ENCODE measurements at places on chromosomes 4 and X.

GRCh38 chr4:39363773-39364393 is 2.3 kb downstream of the RFC1 start:
- no peak for DNase-seq

- DNase-seq, result no peak
Measured at GRCh38 chr4:168592676-168593075, 95.8 kb downstream of the PALLD start.

DNA sequence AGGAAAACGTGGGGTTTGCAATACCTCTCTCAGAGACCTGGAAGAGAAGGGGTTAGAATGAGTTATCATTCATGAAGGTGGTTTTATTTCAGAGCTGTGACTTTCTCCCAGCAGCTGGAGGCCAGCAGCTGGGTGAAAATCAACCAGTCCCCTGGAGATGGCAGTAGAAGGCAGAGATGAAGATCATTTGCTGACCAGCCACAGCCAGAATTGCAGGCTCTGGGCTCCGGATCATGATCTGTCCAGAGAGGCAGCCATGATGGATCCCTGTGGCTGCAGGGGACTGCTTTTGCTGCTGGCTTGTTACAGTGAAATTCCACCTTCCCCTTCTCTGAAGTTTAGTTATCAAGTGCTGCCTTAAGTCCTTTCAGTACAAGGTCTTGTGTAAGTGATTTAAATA is 46.9 kb upstream of the TAB3 start:
- DNase-seq, result no peak

DNA sequence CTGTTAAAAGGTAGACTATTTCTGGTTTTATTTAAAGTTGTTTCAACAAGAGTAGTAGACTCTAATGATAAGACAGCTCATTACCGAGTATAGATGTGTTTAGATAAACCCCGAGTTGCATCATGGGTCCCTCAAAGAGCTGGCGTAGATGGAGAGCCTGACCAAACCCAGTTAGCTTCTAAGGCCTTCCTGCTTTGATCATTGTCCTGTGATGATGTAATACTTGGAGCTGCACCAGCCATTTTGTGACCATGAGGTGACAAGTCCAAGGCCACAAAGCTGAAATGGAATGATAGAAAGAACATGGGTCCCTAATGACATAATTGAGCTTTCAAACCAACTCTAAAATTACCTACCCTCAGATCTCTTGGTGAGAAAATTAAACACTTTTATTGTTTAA is 66.6 kb upstream of the TAB3 start:
- DNase-seq, result no peak

GRCh38 chr4:46254788-46255187 is 130.9 kb upstream of the GABRG1 start:
- DNase-seq, result no peak

DNA sequence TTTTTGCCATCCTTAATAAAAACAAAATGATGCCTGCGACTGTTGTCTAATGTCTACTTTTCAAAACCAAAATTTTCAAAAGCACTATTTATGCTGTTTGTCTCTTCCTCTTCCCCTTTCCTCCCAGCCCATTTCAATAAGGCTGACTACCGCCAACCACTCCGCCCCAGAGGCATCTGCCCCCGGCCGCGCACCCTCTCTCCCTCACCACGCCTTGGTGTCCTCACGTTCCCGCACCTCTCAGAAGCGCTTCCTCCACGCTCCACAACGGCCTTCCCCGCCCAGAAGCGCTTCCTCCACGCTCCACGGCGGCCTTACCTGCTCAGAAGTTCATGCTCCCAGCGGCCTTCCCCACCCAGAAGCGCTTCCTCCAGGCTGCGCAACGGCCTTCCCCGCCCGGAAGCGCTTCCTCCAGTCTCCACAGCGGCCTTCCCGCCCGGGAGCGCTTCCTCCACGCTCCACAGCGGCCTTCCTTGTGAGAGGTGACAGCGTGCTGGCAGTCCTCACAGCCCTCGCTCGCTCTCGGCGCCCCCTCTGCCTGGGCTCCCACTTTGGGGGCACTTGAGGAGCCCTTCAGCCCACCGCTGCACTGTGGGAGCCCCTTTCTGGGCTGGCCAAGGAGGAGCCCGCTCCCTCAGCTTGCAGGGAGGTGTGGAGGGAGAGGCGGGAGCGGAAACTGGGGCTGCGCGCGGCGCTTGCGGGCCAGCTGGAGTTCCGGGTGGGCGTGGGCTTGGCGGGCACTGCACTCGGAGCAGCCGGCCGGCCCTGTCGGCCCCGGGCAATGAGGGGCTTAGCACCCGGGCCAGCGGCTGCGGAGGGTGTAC is 490.4 kb upstream of the ZFP42 start:
- DNase-seq, result no peak

GRCh38 chr4:6916587-6917460 is 7.2 kb downstream of the TBC1D14 start:
- peak; percentile 36 for DNase-seq

DNA sequence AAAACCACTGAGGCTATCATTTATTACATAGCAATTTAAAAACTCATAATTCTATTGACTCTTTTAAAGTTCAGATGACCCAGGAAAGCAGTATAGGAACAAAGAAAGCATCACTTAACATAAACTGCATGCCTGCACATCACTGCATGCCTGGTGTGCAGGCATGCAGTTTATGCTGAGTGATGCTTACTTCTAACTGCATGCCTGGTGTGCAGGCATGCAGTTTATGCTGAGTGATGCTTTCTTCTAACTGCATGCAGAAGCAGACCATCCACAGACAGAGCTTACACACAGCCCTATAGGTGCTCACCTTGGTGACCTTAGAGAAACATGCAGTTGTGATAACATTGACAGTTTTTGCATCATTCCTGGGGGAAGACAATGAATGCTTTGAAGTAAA is 17.0 kb downstream of the SDAD1 start:
- no peak for DNase-seq

- DNase-seq, result no peak
Measured at GRCh38 chrX:53319614-53320542, 38.5 kb upstream of the IQSEC2 start.

GRCh38 chrX:146831994-146832393 is 17.4 kb upstream of the CXorf51A start:
- DNase-seq, result no peak

DNA sequence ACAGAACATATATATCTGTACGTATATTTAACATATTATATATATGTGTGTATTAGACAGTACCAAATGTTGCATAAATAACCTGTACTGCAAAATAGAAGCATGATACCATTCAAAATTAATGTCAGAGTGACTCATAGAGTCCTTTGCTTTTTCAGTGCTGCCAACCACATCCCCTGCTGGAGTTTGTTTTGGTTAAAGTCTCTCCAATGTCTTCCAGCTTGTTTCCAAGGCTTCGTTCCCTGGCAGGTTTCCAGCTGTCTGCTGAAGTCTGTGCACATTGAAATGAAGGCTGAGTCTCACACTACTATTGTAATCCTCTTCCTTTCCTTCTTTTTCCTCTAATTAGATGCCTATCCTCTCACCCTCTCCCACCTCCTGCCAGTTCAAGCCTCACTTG is 14.9 kb downstream of the NRK start:
- DNase-seq, result no peak

- no peak for DNase-seq
Measured at GRCh38 chr4:109067508-109068235, 234.8 kb downstream of the COL25A1 start.

- no peak for DNase-seq
Measured at GRCh38 chrX:42602566-42602965, 175.4 kb downstream of the PPP1R2C start.

GRCh38 chr4:154120690-154121345 is 331.9 kb upstream of the SFRP2 start:
- DNase-seq, result no peak

GRCh38 chr4:148044089-148044911 is 312.4 kb downstream of the ARHGAP10 start:
- DNase-seq, result no peak

DNA sequence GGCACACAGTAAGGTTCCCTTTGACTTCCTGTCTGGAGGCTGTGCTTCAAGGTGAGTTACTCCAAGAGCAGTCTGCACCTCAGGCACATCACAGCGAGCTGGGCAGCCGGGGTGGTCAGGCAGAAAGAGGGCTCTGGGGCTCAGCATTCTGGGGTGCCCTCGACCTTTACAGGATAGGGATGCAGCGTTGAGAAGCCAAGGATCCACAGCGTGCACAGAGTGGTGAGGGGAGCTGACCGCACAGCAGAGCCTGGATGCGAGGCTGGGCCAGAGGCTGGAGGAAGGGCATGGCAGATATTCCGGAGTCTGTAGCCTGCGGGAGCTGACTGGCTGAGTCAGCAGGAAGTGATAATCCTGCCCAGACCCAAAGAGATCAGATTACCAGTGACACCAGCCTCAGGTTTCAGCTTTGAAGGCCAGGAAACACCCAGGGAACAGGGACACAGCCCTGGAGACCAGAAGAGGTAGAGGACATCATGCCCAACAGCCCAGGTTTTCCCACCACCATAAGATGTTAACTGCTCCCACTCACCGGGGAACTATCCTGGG is 38.4 kb upstream of the PDLIM3 start:
- no peak for DNase-seq

GRCh38 chr4:48669086-48669485 is 111.0 kb downstream of the FRYL start:
- no peak for DNase-seq

GRCh38 chrX:87572901-87573300 is 55.3 kb downstream of the KLHL4 start:
- no peak for DNase-seq

DNA sequence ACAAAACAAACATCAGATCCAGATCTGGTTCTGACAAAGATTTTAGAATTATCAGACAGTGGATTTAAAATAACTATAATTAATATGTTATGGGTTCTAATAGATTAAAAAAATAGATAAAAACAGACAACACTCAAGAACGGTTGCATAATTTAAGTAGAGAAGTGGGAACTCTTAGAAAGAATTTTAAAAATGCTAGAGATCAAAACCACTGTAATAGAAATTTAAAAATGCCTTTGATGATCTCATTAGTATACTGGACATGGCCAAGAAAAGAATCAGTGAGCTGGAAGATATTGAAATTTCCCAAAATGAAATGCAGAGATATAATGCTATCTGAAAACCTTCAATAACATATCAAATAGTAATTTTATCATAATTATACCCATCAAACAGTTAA is 28.3 kb upstream of the DYNLT3 start:
- no peak for DNase-seq
